ENCODE measurements at places on chromosomes 5 and 9.

GRCh38 chr5:96881511-96882115 is 5.3 kb downstream of the ERAP2 start:
- DNase-seq, result no peak

GRCh38 chr5:1543398-1544293 is 19.9 kb upstream of the LPCAT1 start:
- no peak for DNase-seq

DNA sequence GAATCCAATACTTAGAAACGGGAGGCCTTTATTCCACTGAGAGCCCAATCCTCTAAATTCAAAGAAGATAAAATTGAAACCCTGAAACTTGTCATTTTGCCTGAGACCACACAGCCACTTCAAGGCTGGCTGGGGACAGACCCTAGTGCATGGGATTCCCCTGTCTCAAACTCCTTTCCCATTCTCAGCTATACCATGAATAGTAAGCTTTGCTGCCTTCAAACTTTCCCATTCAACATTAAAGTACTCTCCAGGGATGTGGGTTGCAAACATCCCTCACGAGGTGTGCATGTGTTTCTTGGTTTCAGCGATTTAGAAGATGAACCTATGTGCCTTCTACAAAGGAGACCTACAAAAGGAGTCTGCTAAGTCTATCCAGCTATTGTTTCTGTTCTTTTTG is 64.6 kb downstream of the GABRB2 start:
- DNase-seq, result no peak

- no peak for DNase-seq
Observed at GRCh38 chr9:135062254-135062653, 25.2 kb upstream of the OLFM1 start.

DNA sequence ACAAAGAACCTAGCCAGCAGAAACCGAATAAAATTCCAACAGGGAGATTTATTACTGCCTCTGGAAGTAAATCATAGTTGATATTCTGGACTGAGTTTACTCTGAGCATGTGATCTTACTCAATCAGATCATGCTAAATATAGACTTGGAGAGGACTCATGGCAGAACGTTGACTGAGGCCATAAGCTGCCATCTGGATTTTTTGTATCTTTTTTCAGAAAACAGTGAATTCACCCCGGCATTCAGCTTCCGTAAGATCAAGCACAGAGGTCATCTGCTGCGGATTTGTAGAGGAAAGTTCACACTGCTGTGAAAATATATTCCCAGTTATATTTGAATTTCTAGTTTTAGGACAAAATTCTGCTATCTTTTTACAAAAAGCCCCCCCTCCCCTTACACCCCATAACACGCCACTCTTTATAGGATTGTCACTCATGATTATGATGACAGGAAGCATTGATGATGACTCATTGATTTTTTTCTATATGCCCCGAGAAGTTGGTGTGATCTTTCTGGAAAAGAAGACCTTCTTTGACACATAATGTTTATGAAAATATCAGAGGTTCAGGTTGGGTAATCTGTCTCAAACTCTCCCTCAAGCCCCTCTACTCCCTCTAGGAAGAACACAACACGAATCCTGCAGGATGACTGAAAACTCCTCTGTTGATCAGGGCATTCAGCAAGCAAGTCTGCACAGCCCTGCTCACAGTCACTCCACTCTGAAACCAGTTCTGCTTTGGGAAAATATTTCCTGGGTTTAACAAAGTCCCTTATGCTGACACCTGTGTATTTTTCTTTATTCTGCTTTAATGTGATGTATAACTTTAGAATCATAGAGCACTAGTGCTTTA is 70.8 kb downstream of the NXNL2 start:
- DNase-seq, result no peak

DNA sequence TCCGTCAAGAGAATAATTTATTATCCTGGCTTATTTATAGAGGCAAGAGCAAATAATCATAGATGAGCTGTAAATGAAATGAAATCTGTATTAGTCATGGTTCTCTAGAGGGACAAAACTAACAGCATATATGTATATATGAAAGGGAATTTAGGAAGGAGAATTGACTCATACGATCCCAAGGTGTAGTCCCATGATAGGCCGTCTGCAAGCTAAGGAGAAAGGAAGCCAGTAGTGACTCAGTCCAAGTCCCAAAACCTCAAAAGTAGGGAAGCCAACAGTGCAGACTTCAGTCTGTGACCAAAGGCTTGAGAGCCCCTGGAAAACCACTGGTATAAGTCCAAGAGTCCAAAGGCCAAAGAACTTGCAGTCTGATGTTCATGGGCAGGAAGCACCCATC is 515.9 kb upstream of the CYLC2 start:
- DNase-seq, result no peak

- no peak for DNase-seq
Observed at GRCh38 chr9:3585606-3586005, 59.8 kb upstream of the RFX3 start.

- DNase-seq, result no peak
Observed at GRCh38 chr9:95752129-95752731, 123.3 kb upstream of the ERCC6L2 start.

DNA sequence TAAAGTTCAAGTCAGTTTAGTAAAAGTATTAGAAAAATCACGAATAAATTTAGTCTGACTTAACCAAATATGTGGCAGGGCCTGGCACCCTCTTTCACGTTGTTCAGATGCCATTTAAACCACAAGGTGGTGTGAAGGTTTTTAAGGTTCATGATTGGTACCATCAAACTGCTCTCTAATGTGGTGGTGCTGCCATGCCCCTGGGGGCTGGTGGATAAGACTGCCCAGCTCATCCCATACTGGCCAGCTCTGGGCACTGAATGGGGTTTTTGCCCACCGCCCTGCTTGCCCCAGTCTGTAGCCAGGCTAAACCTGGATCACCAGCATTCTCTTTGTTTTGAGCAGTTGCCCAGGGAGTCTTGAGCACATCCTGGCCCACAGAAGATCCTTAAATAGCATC is 159.3 kb downstream of the GABBR2 start:
- DNase-seq, result no peak

DNA sequence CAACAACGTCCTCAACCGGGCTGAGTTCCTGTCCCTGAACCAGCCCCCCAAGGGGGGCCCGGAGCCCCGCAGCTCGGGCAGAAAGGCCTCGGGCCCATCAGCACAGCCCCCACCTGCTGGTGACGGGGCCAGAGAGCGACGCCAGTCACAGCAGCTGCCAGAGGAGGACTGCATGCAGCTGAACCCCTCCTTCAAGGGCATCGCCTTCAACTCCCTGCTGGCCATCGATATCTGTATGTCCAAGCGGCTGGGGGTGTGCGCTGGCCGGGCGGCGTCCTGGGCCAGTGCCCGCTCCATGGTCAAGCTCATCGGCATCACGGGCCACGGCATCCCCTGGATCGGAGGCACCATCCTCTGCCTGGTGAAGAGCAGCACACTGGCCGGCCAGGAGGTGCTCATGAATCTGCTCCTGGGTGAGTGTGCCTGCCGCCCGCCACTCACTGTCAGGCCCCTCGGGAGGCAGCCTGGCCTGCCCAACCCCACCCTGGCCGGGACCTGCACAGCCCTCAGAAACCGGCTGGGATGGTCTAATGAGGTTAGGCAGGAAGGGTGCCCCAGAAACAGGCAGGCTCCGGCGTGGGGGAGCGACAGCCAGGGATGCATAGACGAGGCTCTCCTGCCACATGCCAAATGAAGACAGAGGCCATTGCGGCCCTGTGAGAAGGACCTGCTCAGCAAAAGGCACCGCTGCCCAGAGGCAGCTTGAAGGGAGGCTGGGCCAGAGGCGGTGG is 678 bp downstream of the PLPP7 start:
- DNase-seq, result no peak

DNA sequence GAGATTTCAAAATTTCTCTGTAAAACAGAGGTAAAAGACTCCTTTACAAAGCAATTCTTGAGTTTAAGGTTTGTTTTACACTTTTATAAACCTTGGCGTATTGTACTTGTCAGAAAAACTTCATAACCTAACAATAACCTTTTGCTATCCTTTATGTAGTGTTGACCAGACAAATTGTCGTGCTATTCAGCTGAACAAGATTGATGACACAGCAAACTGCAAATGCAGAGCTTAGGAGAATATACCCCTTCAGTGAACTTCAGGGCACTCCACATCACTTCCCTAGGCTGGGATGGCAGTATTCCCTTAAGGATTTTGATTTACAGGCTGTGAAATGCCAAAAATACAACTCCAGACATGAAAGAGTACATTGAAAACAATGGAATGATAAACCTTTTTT is 89.2 kb upstream of the CDH18 start:
- no peak for DNase-seq

- no peak for DNase-seq
Observed at GRCh38 chr5:124057724-124058231, 545.8 kb downstream of the CSNK1G3 start.

DNA sequence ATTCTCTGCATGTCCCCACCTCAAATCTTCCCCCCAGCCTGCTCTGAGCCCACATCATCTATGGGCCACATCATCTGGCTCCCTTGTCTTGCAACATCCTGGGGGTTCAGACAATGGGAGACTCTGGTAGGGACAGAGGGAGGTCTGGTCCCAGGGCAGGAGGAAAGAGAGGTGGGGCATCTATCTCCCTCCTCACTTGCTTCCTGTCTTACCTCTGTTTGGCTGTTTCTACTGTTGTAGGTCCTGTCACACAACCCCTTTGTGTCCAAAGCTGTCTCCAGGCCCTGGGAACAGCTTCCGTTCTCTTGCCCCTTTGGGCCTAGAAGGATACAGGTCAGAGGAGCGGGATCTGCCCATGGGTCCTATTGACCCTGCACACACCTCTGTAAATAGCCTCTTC is 227.2 kb downstream of the NSG2 start:
- DNase-seq, result no peak

DNA sequence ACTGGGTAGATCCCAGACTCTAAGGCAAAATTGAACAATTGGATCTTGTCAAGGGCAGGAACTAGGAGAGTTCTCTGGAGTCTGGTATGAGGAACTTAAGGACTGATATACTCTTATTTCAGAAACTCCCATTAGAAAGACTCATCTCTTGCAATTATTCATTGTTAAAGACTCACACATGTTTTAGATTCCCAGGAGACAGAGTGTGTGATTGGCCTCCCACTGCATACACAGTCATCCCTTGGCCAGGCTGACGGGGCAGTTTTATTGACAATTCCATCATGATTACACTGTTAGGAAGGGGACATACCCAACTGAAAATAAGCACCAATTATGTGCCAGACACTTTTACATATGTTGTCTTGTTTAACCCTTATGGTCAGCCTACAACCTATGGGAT is 347.2 kb downstream of the DMAC1 start:
- no peak for DNase-seq

DNA sequence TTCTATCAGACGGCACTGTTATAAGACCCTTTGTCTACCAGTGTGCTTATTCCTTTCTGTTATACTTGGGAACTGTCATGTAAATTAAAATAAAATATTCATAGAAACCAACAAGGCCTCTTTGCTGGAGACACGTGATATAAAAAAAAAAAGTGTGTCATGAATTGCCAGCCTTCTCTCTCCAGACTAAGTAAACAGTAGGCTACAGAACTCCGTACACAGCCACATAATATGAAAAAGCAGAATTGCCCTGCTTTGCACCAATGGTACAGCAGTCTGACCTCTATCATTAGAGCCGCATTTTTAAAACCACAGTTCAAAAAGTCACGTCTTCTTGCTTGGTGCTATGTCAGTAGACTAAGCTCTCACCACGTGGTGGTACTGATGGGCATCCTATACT is 231.3 kb downstream of the SEMA5A start:
- no peak for DNase-seq

DNA sequence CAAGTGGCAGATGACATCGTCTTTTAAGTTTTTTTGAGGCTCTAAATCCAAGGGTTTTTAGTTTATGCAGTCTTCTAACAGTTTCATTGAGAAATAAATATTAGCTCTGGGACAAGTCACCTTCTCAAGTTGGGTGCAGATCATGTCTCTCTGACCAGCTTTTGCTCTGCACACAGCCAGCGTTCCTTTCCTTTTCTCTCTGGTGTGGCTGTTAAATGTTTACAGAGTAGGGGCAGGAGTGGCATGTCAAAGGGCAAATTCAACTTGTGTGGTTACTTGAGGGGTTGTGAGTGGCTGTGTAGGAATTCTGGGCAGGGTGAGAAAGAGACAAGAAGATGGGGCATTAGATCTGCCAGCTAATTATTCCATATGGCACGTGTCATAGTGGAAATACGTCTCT is 187.5 kb upstream of the HMHB1 start:
- no peak for DNase-seq

DNA sequence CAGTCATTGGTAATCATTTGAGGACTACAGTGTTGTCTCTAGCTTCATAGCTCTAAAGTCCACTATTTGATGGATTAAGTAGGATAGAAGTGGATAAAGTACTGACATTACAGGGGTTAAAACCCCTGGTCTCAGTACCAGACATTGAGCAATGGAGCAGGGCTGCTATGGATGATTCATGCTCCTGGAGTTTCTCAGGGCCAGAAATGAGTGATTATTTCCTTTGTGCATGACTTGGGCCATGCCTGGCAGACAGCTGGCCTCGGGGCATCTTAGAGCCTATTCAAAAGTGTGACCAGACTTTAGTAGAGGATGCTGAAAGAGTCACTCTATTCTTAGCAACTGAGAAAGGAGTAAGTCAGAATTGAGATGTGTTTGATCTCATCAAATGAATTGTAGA is 350.7 kb upstream of the TLE4 start:
- DNase-seq, result no peak

- DNase-seq, result no peak
Observed at GRCh38 chr9:90058182-90058763, 453.5 kb downstream of the GADD45G start.

GRCh38 chr5:44167540-44167939 is 221.7 kb downstream of the FGF10 start:
- DNase-seq, result no peak

DNA sequence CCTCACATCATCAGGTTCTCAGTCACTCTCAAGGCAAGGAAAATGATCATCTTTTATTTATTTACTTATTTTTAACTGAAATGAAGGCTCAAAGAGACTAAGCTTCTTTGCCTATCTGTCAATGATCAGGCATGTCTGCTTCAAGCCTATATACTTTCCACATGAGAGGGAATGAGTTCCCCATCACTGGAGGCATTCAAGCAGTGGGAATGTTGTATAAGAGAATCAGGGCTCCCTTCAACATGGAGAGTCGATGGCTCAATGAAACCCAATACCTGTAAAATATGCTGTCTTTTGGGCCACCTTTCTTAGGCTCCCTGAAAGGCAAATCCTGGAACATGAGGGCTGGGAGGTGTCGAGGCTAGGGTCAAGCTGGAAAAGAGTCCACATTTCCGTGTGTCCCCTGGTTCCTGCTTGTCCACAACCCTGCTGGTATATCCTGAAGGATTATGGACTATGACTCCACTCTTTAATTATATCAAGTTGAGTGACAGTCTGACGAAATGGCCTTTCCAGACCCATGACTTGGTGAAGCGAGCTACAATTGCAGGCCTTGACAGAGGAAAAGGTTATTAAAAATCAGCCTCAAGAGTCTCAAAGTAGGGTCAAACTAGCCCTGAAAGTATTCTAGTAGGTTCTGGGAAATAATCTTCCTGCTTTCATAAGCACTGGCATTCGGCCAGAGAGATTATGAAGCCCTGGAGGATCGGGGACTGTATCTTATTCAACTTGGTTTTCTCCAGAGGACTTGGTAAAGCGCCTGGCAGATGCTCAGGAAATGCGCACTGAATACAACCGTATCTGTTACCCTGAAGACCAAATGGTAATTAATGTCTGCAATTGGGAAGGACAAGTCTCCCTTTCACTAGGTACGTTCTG is 145.9 kb upstream of the TBC1D2 start:
- no peak for DNase-seq

Measured in activated T-helper 1 cell treated with Interleukin-2 at 50 U/mL for 16 hours (primary cell).